Karpas-422 (cell line): ENCODE measurements at places on chromosomes 4 and X.

DNA sequence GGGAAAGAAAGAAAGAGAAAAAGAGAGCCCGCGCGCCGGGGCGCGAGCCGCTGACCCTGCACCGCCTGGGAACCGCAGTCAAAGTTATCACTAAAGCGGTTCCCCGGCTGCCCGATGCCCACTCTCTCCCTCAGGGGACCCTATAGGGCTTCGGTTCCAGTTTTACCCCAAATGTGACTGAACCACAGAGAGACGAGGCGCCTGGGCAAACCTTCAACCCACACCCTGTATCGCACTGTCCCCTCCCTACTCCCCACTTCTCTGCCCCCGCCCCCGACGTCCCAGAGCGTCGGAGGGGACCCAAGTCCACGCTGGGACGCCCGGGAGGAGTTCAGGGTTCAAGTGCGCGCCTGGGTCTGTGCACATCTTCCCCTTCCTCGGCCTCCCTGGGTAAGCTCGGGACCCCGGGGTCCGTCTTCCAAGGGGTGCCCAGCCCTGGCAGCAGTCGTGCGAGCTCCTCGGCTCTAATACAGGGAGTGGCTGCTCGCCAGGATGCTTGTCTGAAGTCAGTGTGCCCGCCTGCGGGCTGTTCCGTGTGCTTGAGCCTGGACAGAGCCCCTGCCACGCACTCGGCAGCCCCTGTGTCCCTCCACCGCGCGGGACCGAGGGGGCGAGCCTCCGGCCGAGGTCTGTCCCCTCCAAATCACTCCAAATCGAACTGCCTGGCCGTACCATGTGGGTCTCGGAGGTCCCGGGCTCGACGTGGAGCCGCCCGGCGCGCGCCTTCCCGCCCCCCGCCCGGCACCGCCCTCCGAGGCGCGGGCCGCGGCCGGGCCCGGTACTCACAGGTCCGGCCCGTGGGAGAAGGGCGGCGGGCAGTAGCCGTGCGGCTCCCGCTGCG is 960 bp downstream of the TRPC3 start:
- no peaks in the 10 kb centered on the region for H3K36me3 ChIP-seq
- no peaks in the 10 kb centered on the region for H3K27me3 ChIP-seq
- no peaks in the 10 kb centered on the region for H3K4me1 ChIP-seq
- H3K27ac ChIP-seq = no peak overlapping the region
- no peak overlapping the region for H3K4me3 ChIP-seq

- no peaks in the 10 kb centered on the region for H3K27me3 ChIP-seq
- no peak for DNase-seq
- peaks cover 27% of the 10 kb centered on the region for H3K4me1 ChIP-seq
- no peak overlapping the region for H3K4me3 ChIP-seq
Observed at GRCh38 chrX:110000000-110000399, 2.9 kb upstream of the TMEM164 start.

- H3K36me3 ChIP-seq = peaks cover 62% of the 10 kb centered on the region
- no peaks in the 10 kb centered on the region for H3K27me3 ChIP-seq
- no peak overlapping the region for H3K4me3 ChIP-seq
- no peak overlapping the region for H3K27ac ChIP-seq
- no peaks in the 10 kb centered on the region for H3K4me1 ChIP-seq
Observed at GRCh38 chr4:48851651-48852050, 20.8 kb downstream of the OCIAD1 start.

GRCh38 chr4:33226133-33226532 is 2506.0 kb downstream of the PCDH7 start:
- no peak for DNase-seq
- H3K4me3 ChIP-seq = no peak overlapping the region
- no peaks in the 10 kb centered on the region for H3K4me1 ChIP-seq
- H3K27me3 ChIP-seq = no peaks in the 10 kb centered on the region
- no peak overlapping the region for H3K27ac ChIP-seq
- H3K36me3 ChIP-seq = no peaks in the 10 kb centered on the region

DNA sequence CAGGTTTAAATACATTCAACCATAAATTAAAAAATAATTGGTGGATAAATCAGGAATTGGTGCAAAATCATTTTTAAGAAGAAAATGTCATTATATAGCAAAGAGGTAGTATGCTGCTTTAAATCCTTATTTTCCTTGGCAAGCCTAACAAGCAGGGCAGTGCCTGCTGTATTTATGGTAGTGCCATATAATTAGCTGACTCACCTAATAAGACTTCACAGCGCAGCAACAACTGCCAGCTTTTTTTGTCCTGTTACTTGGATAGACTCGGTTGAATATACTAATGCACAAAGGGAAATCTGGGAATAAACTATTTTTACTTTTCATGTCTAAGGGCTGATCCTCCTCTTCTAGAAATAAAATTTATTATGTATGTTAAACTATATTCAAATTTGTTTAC is 99.1 kb downstream of the SNCA start:
- no peak overlapping the region for H3K4me3 ChIP-seq
- no peaks in the 10 kb centered on the region for H3K27me3 ChIP-seq
- DNase-seq = no peak
- H3K36me3 ChIP-seq = no peaks in the 10 kb centered on the region
